ENCODE measurements at places on chromosomes 16 and 17.

GRCh38 chr16:60304066-60304465 is 1570.0 kb upstream of the GOT2 start:
- DNase-seq: no peak

GRCh38 chr17:4947411-4948165 is 742 bp downstream of the PFN1 start:
- no peak for DNase-seq

DNA sequence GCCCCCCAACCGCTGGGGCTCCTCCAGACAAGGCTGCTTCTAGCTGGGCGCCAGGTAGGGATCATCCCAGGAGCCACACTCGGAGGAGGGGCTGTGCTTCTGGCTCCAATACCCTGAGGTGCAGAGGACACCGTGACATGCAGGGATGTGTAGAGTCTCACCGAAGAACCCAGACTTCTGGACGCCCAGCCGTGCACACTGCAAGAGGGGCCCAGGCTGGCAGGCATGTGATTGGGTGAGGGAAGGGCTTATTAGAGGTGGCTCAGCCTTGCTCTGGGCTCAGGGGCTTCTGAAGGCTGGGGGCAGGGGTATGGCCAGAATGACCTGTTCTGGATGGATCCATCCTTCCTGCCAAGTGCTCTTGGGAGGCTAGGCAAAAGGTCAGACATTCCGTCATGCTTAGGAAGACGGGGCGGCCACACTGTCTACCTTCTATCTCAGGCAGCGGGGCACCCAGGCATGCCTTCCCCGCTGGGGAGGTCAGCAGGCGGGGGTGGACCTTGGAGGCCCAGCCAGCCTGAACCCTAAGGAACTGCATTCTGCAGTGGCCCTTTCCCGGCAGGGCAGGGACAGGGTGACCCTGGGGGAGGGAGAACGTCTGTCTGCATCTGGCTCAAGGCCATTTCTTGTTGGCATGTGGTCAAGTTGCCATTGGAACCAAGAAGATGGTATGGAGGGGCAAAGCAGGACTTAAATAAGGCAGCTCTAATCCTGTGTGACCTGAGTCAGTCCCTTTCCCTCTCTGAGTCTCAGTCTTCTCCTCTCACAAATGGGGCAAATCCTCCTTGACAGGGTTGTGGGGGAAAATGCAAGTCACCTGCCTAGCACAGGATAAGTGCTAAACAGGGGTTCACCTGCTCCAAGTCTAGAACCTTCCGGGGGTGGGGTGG is 5.8 kb upstream of the ADGRG1 start:
- DNase-seq: no peak

DNA sequence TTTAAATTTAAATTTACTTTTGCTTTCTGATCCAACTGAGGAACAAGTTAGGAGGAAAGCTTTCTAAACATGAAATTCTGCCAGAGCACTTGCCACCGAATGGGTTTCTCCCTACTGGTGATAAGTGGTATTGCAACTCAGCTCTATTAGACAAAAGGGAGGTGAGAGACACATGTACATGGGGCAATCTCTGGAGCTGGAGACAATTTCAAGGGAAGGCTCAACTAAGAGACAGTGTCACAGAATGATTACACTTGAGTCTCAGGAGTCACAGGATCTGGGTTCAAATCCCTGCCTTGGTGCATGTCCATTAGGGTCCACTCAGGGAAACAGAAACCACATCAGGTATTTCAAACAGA is 37.4 kb downstream of the SOCS1 start:
- DNase-seq: no peak

- no peak for DNase-seq
These were observed 22.2 kb downstream of the UNC119 start for GRCh38 chr17:28530250-28530649.

DNA sequence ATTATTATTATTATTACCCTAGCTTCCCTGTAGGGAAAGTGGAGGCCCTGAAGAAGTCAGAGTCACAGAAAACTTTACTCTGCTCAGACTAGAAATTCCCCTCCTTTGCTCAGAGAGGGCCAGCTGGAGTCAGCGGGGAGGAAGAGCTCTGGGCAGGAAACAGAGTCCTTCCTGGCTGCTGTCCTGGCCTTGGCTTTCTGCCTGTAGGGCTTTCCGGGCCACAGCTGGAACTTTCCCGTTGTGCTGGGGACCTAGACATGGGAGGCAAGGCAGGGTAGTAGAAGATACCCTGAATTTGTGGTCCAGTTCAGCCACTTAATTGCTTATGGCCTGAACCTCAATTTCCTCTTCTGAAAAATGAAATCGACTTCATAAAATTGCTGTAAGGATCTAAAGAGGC is 14.0 kb upstream of the CCL2 start:
- DNase-seq: no peak

GRCh38 chr17:74777901-74778515 is 1.9 kb upstream of the NAT9 start:
- DNase-seq: no peak

DNA sequence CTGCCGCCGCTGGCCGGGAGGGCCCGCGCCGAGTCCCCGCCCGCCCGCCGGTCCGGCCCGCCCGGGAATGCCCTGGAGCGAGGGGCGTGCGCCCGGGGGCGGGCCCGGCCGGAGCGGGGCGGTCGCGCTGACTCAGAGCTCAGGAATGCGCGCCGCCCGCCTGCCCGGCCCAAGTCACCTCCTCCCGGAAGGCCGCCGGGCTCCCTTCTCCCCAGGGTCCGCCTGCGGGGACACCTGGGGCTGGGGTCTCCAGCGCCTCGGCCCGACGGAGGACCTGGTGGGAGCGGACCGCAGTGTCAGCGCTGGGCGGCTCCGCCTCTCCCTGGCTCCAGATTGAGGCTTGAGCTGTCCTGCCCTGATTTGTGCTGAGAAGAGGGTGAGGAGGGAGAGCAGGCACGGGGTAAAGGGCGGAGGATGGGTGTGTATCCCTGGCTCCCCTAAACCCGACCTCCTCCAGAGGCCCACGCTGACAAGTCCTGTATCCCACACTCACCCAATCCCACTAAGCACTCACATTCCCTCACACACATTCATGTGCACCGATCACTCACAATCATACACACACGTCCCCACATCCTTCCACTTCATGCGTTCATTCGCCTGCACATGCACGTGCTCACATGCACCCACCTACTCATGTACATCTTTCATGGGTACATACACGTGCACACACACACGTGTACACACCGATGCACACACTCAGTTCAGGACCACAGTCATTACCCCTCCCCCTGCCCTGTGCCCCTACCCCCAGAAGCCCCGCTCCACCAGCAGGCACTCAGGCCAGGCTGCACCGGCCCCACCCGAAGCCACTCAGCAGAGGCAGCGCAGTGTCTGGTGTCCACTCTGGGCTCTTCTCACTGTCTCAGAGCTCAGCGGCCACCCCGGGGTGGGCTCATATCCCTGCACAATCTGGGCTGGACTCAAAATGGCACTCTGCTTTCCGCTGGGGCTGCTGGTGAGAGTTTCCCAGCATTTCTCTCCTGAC is at the start of gene RHBDF1:
RHBDF1 (minus strand) TSS at position 71 of the 988 bp plus-strand sequence. CDS start 7,616 bp downstream, outside the sequence.
- DNase-seq: no peak

- no peak for DNase-seq
These were observed 47.6 kb upstream of the MON1B start for GRCh38 chr16:77143364-77143763.

GRCh38 chr16:56682703-56683397 is 580 bp downstream of the MT1X start:
- DNase-seq: no peak

GRCh38 chr17:2055292-2056205 is 646 bp downstream of the HIC1 start:
- DNase-seq: no peak

DNA sequence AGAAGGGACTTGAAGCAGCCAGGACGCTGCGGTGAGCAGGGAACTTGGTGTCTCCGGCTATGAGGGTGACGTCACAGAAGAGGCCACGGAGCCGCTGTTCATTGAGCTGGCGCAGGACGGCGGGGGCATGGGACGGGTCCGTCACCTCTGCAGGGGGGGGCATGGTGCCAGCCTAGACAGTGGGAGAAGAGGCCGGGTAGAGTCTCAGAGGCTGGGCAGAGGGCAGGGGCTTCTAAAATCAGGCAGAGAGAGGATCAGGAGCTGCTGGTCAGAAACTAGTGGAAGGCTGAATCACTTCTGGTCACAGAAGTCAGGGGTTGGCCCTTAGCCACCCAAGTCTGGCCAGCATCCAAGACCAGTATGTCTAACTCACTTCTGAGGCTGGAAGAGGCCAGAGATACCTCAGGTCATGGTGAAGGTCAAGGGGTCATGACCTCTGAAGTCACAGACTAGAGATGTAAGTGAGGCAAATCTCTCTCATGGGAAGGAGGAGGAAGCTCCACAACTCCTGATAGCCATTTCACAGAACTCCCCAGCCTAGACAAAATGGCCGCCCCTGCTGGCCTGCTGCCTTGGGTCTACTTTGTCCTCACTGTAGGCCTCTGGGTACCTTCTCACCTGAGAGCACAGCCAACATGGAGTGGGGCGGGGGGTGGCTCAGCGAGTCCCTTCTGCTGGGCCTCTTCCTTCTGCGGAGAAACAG is 12.6 kb downstream of the ZBTB4 start:
- no peak for DNase-seq

DNA sequence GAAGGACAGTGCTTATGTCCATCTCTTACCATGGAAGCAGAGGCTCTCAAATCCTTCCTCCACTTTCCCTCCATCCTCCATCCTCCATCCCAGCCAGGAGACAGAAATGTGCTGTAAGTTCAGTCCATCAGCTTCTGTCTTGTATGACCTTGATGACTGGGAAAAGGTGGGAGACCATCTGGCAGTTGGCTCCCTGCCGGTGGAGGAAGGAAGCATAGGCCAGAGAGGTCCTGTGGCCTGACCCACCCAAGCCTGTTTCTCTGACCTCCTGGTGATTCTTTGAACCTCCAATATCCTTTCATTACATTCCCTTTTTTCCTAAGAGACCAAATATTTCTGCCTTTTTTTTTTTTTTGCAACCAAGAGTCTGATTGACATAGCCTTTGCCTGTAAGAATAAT is 215.3 kb downstream of the ABCC12 start:
- DNase-seq: no peak

DNA sequence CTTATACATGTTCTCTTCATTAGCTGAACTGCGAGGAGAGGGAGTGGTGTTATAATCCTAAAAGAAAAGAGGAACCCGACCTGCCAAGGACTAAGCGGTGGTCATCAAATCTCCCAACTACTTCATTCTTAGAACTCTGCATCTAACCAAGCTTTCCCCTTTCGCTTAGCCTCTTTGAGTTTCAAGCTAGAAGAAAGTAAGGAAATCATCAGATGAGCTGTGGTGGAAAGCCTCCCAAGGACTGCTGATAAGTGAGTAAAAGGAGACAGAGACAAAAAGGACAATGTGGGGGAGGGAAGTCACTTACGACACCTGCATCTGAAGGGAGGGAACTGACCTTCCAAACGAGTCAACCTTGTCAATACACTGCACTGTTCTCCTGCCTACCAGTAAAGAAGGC is 121.3 kb downstream of the TRIM37 start:
- no peak for DNase-seq

DNA sequence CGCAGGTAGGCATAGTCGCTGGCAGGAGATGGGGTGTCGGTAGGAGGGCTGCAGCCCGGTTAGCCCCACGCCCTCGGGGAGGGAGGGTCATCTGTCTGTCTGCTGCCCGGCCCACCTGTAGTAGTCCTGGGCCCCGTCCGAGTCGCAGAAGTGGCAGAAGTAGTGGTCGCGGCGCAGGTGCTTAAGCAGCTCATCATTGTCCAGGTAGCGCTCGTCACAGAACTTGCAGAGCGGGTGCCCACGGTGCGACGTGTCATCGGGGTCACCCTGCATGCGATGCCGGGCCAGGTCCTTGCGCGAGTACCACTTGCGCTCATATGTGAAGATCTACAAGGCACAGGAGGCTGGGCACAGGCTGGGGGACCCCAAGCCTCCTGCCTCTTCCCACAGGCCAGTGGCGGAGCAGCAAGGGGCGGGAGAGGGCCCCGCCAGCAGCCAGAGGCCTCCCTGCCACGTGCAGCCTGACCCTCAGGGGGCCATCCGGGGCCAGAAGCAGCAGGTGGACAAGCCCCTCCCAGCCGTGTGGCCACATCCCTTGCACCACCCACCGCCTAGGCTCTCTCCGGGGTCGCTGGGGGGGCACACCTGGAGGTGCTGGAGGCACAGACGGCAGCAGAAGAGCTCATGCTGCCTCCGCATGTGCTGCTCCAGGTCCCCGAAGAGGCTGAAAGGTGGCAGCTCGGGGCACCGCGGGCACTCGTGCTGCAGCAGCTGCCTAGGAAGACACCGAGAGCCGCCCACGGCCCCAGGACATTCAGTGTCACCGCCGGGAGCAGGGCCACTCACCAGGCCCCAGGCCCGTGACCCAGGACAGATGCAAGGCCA is 7.0 kb downstream of the ZNF598 start:
- no peak for DNase-seq

- no peak for DNase-seq
These were observed 27.7 kb downstream of the ABCC1 start for GRCh38 chr16:15976929-15977637.

DNA sequence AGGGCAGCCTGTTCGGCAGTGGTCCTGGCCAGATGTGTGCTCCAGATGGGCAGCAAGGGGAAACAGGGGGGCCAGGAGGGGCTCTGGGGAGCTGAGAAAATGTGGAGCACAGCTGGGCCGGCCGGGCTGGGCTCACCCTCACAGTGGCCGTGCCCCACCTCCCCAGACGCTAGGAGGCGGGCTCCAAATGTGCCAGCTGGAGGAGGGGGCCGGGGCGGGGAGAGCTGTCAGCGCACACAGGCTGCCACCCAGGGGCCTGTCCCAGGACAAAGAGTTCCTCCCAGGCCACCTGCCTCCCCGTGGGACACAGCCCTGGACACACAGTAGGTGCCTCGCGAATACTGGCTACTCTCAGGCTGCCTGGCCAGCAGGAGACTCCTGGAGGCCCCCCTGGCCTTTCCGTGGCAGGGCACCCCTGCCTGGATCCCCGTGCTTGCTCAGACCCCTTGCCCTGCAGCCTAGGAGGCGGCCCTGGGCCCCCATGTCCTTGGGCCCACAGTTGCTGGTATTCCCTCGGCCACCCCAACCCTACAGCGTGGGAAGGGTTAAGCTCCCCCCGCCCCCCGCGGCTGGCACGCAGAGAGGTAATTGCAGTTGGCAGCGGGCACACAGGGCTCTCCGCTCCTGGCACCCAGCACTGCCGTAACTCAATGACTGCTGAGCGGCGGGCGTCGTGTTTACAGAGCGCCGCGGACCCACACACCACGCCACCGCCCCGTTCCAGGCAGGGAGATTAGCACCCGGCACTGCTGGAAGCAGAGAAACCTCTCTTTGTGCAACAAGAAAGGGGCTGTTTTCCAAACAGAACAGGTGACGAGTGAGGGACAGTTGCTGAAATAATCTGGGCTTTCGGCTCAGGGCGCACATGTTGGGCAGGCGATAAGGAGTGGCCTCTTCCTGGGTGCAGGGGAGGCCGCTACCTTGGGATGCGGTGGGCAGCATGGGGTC is 32.2 kb downstream of the BAHCC1 start:
- peak; percentile 86 for DNase-seq

Data from NCI-H2029 (cell line).